Endothelial cell (in vitro differentiated cells): ENCODE measurements at places on chromosomes 5 and 9. TPM values are rescaled to one million over a fixed set of nuclear protein-coding genes. Genes with fewer than 3 reads are reported as not detected.
A peak's percentile ranks its signal among the peaks of the same experiment; 100 is the strongest.

Gene PCDHGB3
- total RNA-seq = 4.1 TPM

Gene FOXD4L4
- 0.13 TPM for total RNA-seq

Gene SLCO4C1
- 18.0 TPM for total RNA-seq

Gene MOB3B
- 6.4 TPM for total RNA-seq

Gene EQTN
- not detected for total RNA-seq

Gene F12
- total RNA-seq = 1.4 TPM

Gene RNF183
- total RNA-seq = not detected

Gene ARHGEF28
- total RNA-seq = 1.5 TPM

DNA sequence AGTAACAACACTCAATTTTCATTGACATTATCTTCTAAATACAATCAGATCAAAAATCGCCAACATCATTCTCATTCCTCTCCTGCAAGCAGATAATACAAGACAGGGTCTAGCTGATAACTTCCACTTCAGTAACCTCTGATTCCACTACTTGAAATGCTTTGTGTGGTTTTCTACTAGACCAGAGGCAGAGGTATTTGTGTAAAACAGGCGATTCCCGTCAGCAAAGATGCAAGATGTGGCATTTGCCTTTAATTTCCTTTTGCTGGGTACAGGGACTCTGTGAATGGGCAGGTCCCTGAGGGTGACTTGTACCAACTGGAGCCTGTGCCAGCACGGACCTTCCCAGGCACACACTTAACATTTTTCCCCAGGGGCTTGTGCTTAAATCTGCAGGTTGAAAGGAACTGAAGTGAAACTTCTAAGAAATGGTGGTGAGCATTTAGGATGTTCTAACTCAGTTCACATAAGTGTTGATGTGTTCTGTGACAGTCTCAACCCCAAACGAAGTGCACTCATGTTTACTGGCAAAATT lies 625.5 kb upstream of the WWC1 start:
- no peaks in the 10 kb centered on the region for H3K36me3 ChIP-seq
- H3K27me3 ChIP-seq = no peaks in the 10 kb centered on the region
- no peak overlapping the region for H3K27ac ChIP-seq
- peaks cover 7% of the 10 kb centered on the region for H3K4me1 ChIP-seq
- DNase-seq = no peak

GRCh38 chr5:108953940-108954339 lies 206.2 kb downstream of the FER start:
- H3K4me3 ChIP-seq = no peak overlapping the region
- peaks cover 7% of the 10 kb centered on the region for H3K4me1 ChIP-seq
- no peak for DNase-seq
- no peak overlapping the region for H3K27ac ChIP-seq

GRCh38 chr9:87063871-87064270 lies 116.6 kb upstream of the GAS1 start:
- H3K27ac ChIP-seq = no peak overlapping the region
- H3K4me3 ChIP-seq = no peak overlapping the region
- no peaks in the 10 kb centered on the region for H3K36me3 ChIP-seq
- H3K27me3 ChIP-seq = peaks cover 3% of the 10 kb centered on the region

DNA sequence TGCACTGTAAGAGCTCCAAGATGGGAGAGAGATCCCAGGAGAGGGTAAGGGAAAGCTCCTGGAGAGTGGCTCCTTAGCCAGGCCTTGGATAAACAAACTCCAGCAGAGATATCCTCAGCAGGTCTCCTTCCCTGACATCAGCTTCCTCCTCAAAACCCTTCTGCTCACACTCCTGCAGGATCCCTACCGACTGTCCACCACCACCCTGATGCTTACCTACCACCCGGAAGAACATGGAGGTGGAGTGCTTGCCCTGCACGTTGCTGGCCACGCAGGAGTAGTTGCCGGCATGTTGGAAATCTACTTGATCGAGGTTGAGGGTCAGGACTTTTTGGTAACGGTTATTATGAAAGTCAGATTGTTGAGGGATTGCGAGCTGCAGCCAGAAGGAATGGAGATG lies 9.3 kb downstream of the CSF1R start:
- H3K27me3 ChIP-seq = peaks cover 16% of the 10 kb centered on the region
- DNase-seq = no peak
- peaks cover 17% of the 10 kb centered on the region for H3K4me1 ChIP-seq
- H3K4me3 ChIP-seq = no peak overlapping the region
- H3K27ac ChIP-seq = no peak overlapping the region

GRCh38 chr5:94385767-94386166 lies 232.6 kb downstream of the KIAA0825 start:
- no peaks in the 10 kb centered on the region for H3K36me3 ChIP-seq
- H3K4me3 ChIP-seq = no peak overlapping the region
- no peaks in the 10 kb centered on the region for H3K4me1 ChIP-seq
- no peaks in the 10 kb centered on the region for H3K27me3 ChIP-seq
- no peak for DNase-seq
- H3K27ac ChIP-seq = no peak overlapping the region

DNA sequence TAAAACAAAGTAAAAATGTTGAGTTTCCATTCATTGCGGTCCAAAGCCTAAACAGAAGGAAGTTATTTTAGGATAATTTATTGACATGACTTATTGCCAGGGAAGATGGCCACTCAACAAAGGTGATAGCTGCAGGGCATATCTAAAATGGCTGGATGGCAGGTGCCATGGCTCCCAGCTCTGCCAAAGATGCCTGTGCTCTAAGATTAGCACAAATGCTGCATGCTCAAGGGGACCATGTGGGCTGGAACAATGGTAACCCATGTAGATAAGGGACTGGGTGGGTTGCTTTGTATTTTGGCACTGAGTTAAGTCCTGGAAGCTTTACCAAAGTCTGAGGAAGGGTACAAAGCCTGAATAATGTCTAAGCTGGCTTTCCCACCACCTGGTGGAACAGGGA lies 95.5 kb upstream of the IFNK start:
- peaks cover 4% of the 10 kb centered on the region for H3K27me3 ChIP-seq
- no peak overlapping the region for H3K27ac ChIP-seq
- H3K4me3 ChIP-seq = no peak overlapping the region
- H3K4me1 ChIP-seq = peaks cover 48% of the 10 kb centered on the region

DNA sequence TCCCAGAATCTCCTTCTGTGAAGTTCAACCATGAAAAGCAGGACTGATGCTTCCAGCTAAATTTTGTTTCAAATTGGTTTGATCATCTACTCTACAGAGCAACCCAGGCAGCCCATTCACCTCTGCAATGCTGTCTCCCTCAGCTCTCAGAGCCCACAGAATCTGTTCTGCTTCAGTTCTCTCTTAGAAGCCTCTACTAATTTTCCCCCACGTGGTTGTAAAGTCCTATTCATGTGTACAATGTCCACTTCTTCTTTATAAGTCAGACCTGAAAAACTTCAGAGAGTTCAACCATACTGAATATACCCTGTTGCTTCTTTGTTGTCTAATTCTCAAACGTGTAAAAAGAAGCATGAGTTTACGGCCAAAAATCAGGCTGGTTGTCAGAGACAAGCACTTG lies 21.3 kb upstream of the FAM13B start:
- H3K4me3 ChIP-seq = no peak overlapping the region
- H3K4me1 ChIP-seq = peaks cover 3% of the 10 kb centered on the region
- H3K36me3 ChIP-seq = no peaks in the 10 kb centered on the region
- no peaks in the 10 kb centered on the region for H3K27me3 ChIP-seq
- H3K27ac ChIP-seq = no peak overlapping the region

DNA sequence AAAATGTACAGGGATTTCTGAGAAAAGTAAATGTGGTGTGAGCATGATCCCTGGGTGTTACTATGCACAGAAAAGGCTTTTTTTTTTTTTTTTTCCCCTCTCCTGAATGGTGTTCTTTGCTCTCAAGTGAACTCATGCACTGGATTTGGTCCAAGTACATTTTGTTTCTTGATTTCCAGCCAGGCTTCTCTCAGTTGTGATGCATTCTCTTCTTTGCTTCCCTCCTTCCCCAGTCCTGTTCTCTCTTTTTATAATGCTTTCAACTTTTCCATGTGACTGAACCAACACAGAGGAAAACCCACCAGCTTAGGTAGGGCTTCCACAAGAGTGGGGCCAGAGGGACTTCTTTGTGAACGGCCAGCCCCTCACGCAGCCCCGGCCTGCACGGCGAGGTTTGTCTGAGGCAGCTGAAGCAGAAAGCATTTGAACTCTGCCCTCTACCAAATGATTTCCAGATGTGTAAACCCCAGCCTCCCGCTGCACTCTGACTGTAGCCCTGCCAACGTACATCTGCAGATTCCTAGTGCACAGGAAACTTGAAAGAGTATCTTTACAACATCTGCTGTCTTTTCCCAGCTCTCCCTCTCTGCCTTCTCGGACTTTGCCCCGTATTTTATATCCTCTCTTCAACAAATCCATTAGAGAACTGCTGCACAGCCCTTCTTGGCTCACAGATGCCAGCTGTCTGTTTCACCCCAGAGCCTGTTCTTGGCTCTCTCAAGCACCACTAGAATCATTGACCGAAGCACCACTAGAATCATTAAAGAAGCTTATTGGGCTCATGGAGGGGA lies 71.8 kb upstream of the CD180 start:
- no peak overlapping the region for H3K4me3 ChIP-seq
- no peak overlapping the region for H3K27ac ChIP-seq
- H3K4me1 ChIP-seq = no peaks in the 10 kb centered on the region
- H3K36me3 ChIP-seq = no peaks in the 10 kb centered on the region
- DNase-seq = no peak

GRCh38 chr5:80182809-80183580 lies 72.9 kb downstream of the SERINC5 start:
- H3K27me3 ChIP-seq = peaks cover 7% of the 10 kb centered on the region
- DNase-seq = no peak
- peak overlapping the region; percentile 2 for H3K27ac ChIP-seq
- H3K36me3 ChIP-seq = peaks cover 22% of the 10 kb centered on the region

DNA sequence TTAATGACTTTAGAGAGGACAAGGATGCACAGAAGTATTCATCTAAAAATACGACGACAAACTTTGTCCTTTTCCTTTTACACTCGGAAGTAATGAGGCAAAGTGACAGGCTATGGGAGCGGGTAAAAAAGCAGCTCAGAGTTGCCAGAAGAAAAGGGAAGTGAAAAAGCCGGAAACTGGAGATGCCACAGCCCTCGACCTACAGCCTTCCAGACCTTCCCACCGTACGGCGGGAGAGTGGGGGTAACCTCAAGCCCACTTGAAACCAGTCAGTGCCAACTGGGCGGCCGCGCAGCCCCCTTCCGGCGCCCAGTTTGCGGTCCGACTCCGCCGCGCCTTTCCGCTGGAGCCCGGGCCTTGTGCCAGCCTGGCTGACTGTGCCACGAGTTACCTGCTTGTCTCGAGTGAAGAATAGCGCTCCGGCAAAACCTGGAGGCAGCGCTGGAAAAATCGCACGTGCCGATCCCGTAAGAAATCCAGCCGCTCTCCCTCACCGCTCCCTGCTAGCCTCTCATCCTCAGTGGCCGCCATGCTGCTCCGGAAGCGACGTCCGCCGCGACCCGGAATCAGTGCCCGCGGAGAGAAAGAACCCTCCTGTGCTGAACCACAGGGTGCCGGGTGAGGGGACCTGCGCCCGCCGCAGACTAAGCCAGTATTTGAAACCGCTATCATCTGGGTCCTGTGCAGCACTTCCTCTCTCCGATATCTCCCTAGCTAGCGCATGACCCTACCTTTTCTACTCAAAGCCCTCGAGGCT lies at the start of gene PGGT1B:
Gene PGGT1B, minus strand, starts transcription at position 557 of the 757 bp plus-strand sequence. Its CDS starts 26 bp downstream, at position 531.
- peak; percentile 67 for DNase-seq
- H3K27ac ChIP-seq = peak within 1 kb of the TSS; percentile 97
- H3K4me1 ChIP-seq = peaks cover 25% of the 10 kb centered on the region
- peaks cover 3% of the 10 kb centered on the region for H3K36me3 ChIP-seq
- H3K27me3 ChIP-seq = no peaks in the 10 kb centered on the region

DNA sequence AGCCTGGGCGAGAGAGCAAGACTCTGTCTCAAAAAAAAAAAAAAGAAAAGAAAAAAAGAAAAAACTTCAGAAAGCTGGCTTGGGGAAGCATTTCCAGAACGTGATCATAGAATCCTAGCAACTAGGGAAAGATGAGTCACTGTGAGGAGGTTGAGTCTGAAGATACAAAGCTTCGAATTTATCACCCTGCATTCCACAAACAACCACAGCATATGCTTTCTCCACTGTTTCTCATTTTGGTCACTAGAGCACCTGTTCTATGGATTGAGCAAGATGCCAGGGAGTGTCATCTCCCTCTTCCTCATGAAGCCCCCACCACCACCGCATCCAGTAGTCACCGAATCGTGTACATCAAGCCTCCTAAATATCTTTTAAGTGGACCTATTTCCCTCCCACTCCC lies 37.9 kb downstream of the SEMA5A start:
- no peak overlapping the region for H3K27ac ChIP-seq
- H3K36me3 ChIP-seq = no peaks in the 10 kb centered on the region
- no peaks in the 10 kb centered on the region for H3K4me1 ChIP-seq
- H3K4me3 ChIP-seq = no peak overlapping the region
- no peaks in the 10 kb centered on the region for H3K27me3 ChIP-seq

DNA sequence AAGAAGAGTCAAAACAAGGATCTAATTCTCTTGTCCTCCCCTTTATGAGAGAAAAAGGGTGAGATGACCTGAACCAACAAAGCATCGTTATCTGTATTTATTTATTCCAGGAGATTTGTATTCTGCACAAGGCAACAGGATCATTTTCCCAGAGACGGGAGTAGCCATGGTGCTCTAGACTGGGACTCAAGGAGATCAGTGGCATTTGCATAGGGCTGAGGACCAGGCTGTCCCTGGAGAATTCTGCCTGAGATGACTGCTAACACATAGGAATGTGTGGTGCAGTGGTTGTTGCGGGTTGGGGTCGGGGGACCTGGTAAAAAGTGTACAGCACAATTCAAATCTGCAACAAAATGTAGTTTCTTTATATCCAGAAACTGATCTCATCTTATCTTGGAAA lies 22.3 kb upstream of the ZNF474 start:
- H3K4me1 ChIP-seq = peaks cover 5% of the 10 kb centered on the region
- no peaks in the 10 kb centered on the region for H3K27me3 ChIP-seq
- H3K36me3 ChIP-seq = no peaks in the 10 kb centered on the region

- peaks cover 8% of the 10 kb centered on the region for H3K4me1 ChIP-seq
- H3K27me3 ChIP-seq = peaks cover 4% of the 10 kb centered on the region
- H3K27ac ChIP-seq = no peak overlapping the region
- no peak for DNase-seq
Measured at GRCh38 chr5:172919525-172920446, 39.4 kb upstream of the RPL26L1 start.

- H3K4me3 ChIP-seq = no peak overlapping the region
- H3K4me1 ChIP-seq = peaks cover 23% of the 10 kb centered on the region
- peaks cover 11% of the 10 kb centered on the region for H3K36me3 ChIP-seq
- DNase-seq = no peak
- H3K27ac ChIP-seq = no peak overlapping the region
Measured at GRCh38 chr9:87609486-87609885, 111.8 kb downstream of the DAPK1 start.
